ENCODE measurements at places on chromosomes 7 and 10.

- DNase-seq: no peak
Observed at GRCh38 chr7:2118630-2119190, 114.0 kb downstream of the MAD1L1 start.

DNA sequence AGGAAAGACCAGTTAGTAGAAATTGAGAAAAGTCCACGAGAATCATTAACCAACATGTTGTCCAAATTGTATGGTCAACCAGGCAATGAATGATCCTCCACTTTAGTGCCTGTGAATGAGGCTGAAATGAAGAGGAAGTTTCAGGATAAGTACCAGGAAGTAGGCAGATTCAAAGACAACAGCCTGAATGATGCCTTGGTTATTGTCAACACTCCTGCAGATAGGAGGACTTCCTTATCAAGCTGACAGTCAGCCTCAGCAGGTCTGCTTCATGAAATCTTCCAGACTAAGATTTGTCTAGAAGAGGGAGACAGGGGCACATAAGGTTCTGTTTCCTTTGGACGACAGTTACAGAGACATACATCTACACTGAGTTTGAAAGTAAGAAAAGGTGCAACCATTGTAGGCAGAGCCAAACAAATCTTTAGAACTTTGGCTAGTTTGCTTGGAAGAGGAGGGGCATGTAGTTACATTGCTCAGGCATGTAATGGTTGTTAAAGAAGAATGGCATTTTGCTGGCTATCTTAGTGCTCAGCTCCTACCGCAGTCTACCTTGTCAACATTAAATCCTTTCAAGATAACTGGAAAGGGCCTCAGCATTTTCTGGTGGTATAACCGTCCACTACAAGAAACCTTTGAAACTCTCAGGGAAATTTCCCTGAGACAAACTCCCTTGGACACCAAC lies 81.4 kb downstream of the ABI1 start:
- DNase-seq: no peak

DNA sequence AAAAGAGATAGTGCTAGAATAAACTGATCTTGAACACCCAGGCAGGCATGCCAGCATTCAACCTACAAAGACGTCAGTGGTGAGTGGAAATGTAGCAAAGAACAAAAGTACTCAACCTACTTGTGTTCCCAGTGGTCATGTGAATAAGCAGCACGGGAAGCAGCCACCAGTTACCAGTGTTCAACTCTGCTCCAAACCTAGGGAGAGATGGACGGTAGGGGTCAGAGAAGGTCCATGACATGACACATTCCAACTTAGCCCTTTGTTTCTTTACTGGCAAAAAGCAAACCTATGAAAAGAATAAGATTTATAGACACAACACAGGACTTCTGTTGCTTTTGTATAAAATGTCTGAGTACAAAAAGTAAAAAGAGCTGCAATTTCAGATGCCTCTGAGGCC lies 511.4 kb downstream of the XPNPEP1 start:
- DNase-seq: no peak

DNA sequence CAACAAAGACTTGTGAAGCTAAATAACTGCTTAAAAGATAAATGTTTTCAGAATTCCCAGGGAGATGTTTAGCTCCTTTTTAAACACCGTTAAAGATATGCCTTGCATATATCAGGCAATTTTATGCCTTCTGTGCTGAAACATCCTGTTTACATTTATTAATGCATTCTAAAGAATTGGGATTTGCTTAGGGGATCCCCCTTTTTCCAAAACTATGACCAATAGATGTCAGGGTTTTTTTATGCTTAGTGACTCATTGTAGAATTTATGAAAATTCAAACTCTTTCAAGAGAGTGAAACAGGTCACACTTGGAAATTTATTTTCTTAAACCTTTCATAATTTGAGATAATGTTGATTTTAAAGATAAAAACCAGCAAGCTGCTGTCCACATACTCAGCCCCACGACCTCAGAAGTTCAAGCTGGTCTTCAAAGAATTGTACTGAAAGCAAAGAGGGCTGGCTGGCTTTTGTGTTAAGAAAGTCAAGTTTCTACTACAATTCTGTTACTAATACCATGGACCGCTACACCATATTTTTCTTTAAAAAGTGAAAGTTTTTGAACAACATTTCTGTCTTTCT lies 411.8 kb downstream of the ETV1 start:
- no peak for DNase-seq

DNA sequence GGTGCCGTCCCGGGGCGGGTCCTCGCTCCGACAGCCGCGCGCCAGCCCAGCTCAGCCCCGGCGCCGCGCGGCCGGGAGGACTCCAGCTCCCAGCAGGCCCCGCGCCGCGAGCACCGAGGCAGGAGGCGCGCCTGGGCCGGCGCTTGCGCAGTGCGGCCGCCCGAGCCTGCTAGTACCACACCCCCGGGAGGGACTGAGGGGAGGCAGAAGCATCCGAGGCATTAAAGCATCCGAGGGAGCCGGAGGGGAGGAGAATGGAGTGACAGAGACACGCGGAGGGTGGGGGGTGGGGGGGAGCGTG lies at the start of gene GRK5:
TSS of gene GRK5 (plus strand) at position 206 of the 301 bp plus-strand sequence. CDS start 347 bp downstream, outside the sequence.
- peak; percentile 86 for DNase-seq

All from stimulated activated CD8-positive, alpha-beta memory T cell treated with anti-CD3 and anti-CD28 coated beads, Interleukin-2, amount 100 ng/mL, for 1 hour (primary cell).